ENCODE measurements at places on chromosomes 6 and 20.

GRCh38 chr6:35396991-35397390 is 54.6 kb downstream of the PPARD start:
- DNase-seq: no peak

- DNase-seq: no peak
Observed at GRCh38 chr20:15842872-15843271, 730.4 kb downstream of the KIF16B start.

DNA sequence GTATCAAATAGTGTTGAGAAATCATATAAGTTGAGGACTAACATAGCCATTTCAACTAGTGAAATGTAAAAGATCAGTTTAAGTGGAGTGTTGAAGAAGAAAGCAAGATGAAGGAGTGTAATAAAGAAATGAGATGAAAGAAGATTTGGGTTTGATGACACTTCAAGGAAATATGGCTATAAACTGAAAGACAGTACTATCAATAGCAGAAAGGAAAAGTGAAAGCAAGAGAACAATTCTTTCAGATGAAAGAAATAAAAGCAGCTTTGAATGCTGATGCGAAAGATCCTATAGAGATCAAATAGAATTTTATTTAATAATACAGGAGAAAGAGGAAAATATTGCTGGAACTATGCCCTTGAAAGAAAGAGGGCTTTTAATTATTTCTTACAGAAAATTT is 92.8 kb upstream of the PRSS16 start:
- DNase-seq: no peak

DNA sequence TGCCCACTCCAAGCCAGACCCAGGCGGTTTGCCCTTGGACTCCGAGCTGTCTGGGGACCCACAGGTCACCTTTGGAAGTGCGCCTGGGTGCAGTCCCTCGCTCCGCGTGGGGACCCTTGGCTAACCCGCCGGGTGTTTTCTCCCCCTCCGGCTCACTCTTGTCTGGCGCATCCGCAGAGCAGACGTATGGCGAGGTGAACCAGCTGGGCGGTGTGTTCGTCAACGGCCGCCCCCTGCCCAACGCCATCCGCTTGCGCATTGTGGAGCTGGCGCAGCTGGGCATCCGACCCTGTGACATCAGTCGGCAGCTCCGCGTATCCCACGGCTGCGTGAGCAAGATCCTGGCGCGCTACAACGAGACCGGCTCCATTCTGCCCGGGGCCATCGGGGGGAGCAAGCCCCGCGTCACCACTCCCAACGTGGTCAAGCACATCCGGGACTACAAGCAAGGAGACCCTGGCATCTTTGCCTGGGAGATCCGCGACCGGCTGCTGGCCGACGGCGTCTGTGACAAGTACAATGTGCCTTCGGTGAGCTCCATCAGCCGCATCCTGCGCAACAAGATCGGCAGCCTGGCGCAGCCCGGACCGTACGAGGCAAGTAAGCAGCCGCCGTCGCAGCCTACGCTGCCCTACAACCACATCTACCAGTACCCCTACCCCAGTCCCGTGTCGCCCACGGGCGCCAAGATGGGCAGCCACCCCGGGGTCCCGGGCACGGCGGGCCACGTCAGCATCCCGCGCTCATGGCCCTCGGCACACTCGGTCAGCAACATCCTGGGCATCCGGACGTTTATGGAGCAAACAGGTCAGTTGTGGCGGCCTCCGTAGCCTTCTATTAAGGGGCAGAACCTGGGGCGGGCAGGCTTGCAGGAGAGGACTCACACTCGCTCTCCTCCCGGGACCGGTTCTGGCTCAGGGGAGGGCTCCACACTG is 1.1 kb downstream of the PAX1 start:
- peak; percentile 55 for DNase-seq

- no peak for DNase-seq
Observed at GRCh38 chr6:18433059-18433458, 45.9 kb downstream of the RNF144B start.

- no peak for DNase-seq
Observed at GRCh38 chr20:16081421-16081820, 491.8 kb downstream of the KIF16B start.

- DNase-seq: peak; percentile 80
Observed at GRCh38 chr6:13554929-13555333, 19.5 kb upstream of the SIRT5 start.

GRCh38 chr20:29300579-29301551 is 1956.6 kb upstream of the DEFB115 start:
- no peak for DNase-seq

DNA sequence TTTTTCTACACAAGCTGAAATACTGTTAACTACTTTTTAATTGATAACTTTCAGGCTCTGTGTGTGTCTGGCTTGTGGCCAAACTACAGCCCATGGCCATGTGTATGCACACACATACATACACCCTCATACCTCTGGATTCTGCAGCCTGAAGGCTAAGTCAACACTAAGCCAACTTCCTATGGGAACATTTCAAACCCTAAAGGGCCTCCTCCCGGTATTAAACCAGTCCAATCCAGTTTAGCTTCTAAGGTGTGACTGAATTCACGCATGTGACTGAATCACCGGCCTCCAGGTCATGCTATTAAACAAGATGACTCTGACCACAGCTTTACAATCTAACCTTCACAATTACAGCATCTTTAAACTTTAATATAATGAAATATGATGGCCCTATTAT is 20.7 kb upstream of the DST start:
- DNase-seq: no peak

DNA sequence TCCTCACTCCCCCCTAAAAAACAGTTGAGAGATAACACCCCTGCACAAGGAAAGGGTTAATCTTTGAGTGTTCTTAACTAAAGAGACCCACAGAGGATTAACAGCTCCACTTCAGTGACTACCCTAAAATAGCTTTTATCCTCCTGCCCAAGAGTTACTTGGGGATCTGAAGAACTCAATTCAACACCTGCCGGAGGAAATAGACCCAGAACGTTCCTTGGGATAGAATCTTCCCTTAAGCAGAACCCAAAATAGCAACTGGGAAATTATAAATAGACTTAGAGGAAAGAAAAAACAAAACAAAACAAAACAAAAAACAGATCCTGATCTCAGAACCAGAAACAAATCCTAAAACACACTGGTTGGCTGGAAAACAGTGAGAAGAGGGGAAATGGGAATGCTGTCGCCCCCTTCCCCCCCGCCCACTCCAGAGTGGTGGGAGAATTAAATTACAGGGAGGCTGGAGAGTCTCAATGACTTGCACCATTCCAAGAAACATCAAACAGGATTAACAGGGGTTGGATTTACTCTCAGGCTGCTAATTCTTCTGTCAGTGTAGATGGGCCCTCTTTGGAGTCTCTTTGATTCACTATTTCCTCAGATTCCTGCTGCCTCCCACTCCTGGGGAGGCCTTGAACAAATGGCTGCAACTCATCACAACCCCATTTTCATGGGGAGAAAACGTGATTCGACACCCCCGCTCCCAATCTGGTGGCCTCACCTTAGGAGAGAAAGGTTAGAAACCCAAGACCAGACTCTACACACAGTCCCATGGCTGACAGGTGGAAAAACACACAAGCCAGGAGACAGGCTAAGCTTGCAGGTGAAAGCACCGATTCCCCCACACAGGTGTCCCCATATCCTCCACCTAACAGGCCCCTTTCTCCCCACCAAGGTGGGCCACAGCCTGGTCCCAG is 1.4 kb downstream of the PLAGL2 start:
- DNase-seq: no peak

GRCh38 chr6:11852061-11852651 is 73.6 kb upstream of the ADTRP start:
- no peak for DNase-seq

- no peak for DNase-seq
Observed at GRCh38 chr6:116003668-116004067, 57.0 kb downstream of the FRK start.

- DNase-seq: no peak
Observed at GRCh38 chr6:91637217-91637616, 1050.3 kb upstream of the MAP3K7 start.
